ENCODE measurements at places on chromosomes 5 and 9.

DNA sequence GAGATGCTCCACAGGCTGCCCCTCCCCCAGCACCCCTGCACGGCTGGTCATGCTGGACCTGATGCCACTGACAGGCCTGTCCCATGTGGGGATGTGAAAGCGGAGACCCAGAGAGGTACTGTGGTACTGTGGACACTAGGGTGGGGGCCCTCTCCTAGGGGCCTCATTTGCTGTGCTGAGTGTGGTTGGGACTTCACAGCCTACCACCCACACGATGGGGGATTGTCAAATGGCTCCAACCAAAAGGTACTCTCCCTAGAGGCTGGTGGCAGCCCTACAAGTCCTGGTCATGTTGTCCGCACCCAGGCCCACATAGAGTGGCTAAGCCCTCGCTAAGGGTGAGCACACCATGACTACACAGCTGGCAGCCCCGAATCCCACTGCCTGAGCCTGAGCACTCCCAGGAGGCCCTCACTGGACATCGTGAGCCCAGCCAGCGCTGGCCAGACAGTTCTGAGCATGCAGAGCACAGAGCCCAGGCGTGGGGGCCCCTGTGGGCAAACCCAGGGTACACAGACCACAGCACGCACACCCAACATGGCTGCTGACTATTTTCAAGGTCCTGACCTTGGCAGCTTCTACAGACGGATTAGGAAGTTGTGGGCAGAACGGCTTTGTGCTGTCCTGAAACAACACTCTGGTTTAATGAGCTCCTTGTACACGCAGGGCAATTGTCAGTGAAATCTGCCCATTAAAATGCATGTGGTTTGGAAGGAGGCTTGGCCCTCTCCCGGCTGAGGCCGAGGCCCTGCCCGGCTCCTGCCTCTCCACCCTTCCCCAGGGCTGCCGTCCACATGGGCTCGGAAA is 214.1 kb downstream of the HSPA4 start:
- no peak for DNase-seq

GRCh38 chr9:129989740-129990139 is 53.2 kb downstream of the FNBP1 start:
- no peak for DNase-seq

GRCh38 chr5:123810253-123810652 is 298.3 kb downstream of the CSNK1G3 start:
- no peak for DNase-seq

- no peak for DNase-seq
Observed at GRCh38 chr5:109819878-109820277, 130.2 kb downstream of the MAN2A1 start.

DNA sequence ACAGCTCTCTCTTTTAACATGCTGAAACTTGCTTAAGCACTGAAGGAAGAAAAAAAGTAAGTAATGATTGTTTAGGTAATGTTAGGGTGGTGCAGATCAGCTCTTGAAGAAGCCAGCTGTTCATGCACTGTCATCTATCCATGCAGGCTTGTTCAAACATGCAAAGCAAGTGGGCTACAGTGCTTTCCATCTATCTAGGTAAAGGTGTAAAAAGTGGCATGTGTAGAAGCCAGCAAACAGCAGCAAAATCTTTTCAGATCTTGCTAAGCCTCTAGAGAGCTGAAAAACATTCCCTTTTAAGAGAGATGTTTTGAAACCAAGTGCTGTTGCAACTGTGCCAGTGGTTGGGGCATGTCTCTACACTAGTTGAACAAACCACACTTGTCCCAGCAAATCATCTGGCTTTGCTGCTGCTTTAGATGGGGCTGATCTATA is 214.4 kb downstream of the EFNA5 start:
- DNase-seq: no peak

- DNase-seq: no peak
Observed at GRCh38 chr5:157519579-157520253, 55.9 kb downstream of the ADAM19 start.

- DNase-seq: no peak
Observed at GRCh38 chr9:20671635-20672034, 12.4 kb upstream of the FOCAD start.

- no peak for DNase-seq
Observed at GRCh38 chr9:68934329-68934644, 79.6 kb downstream of the PRKACG start.

Measured in stimulated activated CD8-positive, alpha-beta memory T cell treated with anti-CD3 and anti-CD28 coated beads, Interleukin-2, amount 100 ng/mL, for 48 hours (primary cell).